ENCODE measurements at places on chromosomes 5 and 9. TPM values are rescaled to one million over a fixed set of nuclear protein-coding genes. Genes with fewer than 3 reads are reported as not detected.

Gene CCNB1
- 3.3 TPM for total RNA-seq

- no peak for DNase-seq
Observed at GRCh38 chr5:151006704-151007334, 13.6 kb upstream of the GPX3 start.

Gene PFN3
- total RNA-seq, result not detected

DNA sequence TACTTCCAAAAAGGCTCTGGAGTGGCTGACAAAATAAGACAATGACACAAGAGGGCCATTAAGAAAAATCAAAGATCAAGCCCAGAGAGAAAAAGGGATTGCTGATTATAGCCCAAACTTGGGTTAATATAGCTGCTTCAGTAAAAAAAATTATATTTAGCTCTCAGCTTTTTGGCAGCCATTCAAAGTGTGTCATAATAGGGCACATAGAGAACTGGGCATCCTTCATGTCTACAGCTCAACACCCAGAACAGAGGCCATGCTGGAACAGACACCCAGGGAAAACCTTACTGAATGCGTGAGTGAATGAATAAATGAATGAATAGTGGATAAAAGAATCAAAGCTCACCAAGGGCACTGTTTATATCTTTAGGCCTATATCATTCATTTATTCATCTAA, 110.1 kb downstream of the SLIT3 start:
- no peak for DNase-seq

Gene ZDHHC11B
- total RNA-seq, result 1.9 TPM

- DNase-seq, result no peak
Observed at GRCh38 chr5:65766175-65766574, 44.2 kb downstream of the NLN start.

- no peak for DNase-seq
Observed at GRCh38 chr5:119532637-119533036, 80.3 kb downstream of the HSD17B4 start.

Gene S1PR3
- 16.9 TPM for total RNA-seq

DNA sequence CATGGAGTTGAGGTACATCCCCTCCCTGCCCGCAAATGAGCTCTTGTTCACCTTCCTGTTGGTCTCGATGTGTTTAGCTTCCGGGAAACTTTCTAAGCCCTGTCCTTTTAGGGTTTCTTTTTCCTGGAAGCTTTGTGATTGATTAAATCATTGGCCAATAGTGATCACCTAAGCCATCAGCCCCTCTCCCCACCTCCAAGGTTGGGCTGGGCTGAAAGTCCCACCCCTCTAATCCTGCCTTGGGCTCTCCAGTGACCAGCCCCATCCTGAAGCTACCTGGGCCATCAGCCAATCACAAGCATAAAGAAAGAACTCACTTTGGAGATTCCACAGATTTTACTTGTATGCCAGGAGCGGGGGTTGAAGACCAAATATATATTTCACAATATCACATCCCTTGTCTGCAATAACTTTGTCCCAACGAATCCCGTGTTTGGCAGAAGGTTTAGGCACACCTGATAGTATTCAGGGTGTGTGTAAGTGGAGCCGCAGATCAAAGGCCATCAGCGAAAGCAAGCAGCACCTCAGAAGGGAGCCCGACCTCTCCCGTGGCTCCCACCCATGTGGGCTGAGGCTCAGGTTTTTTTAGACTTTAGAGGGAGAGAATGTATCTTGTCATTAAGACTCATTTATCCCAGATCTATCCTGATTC, 20.4 kb downstream of the ROPN1L start:
- DNase-seq, result no peak

DNA sequence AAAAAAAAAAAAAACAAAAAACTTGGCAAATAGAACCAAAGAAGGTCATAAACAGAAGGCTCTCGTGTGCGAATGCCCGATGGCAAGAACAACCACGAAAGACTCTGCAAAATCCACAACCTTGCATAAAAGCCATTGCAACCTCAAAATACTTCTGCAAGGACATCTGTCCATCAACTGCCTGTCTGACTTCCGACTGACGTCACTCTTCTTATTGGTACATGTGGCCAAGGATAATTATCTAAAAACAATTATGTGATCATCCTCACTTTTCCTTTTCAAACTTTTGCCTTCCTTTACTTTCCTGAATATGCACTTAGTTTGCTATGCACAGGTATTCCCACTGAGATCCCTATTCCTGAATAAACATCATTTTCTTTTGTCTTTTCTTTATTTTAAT, 29.2 kb upstream of the DNAH5 start:
- DNase-seq, result no peak

GRCh38 chr9:81822967-81823366, 105.3 kb upstream of the SPATA31D4 start:
- DNase-seq, result no peak

- peak; percentile 33 for DNase-seq
Observed at GRCh38 chr9:123420592-123421111, 64.7 kb downstream of the CRB2 start.

DNA sequence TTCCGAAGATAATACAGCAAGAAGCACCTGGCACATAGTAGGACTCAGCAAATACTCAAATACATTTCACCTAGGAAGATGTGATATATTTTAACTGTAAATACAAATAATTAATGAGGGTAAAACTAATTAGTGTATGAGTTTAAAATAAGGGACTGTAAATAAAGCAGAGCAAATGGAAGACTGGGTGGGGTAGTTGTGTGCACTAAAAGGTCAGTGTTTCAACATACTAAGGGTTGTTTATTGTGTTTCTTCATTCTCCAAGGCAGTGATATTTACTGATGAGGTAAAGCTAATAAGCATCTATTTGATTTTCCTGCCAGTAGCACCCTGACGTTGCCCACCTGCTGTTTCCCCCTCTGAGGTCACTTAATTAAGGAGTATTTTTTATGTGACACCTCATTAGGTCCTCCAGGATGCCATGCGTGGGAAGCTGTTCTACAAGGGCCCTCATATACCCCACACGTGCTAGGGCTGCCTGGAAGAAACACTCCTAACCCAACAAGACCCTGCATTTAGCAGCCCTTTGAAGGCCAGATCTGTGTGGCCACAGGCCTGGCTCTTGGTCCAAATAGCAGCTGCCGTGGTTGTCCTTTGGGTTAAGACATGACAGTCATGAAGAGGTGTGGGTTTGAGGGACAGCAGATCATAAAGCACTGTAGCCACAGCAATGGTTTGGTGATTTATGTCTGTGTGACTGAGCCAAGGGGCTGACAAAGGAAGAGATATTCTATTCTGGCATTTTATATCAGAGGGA, 97.5 kb upstream of the RPS23 start:
- DNase-seq, result no peak

DNA sequence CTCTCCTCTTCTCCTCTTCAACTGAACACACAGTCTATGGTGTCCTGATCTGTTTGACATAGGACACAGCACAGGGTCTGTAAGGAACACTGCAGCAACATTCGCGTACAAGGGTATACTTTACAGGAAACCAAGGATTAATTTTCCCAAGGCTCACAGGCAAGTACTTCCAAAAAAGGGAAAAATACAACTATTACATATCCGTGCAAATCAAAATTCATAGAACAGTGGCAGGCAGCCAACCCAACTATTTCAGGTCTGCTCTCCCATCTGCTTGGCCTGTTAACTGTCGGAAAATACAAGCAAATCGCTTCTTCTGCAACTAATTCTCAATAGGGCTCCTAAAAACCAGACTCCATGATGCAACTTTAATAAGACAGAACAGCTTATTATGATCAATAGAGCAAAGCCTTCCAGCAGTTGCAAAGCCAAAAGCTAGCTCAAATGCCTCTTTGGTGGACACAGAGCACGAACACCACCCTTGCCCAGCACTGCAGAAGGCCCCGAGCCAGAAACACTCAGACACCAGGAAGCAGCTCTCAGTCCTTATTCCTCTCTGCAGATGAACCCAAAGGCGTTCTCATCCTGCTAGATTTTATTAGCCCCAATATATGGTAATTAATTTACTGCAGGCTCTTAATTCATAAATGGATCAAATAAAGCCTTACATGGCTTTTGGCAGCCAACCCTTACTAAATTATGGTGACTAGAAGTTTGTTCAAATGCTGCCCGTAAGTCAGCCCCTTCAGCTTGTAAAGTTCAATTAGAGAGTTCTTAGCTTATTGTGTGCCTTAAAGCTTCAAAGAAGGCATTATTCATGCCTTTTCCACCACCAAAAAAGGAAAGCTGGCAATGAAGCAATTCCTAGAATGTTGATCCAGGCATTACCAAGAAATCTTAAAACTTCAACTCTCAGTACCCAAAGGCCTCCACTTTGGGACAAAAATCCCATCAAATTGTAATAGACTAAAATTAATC, 68.8 kb downstream of the ZNF608 start:
- no peak for DNase-seq

Gene NEURL1B
- total RNA-seq, result 53.7 TPM

Gene TIGD6
- total RNA-seq, result 8.2 TPM

DNA sequence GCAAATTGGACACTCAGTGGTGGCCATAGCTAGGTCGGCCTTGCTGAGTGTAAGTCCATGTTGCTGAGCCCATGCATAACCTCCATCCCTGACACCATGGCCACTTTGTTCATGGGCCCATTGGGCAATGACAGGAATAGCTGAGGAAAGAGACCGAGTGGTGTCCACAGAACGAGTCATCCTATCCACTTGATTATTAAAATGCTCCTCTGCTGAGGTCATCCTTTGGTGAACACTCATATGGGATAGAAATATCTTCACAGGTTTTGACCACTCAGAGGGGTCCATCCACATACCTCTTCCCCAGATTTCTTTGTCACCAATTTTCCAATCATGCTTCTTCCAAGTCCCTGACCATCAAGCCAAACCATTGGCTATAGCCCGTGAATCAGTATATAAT, 63.6 kb downstream of the PPIC start:
- DNase-seq, result no peak

Gene SLC27A6
- total RNA-seq, result 57.2 TPM

DNA sequence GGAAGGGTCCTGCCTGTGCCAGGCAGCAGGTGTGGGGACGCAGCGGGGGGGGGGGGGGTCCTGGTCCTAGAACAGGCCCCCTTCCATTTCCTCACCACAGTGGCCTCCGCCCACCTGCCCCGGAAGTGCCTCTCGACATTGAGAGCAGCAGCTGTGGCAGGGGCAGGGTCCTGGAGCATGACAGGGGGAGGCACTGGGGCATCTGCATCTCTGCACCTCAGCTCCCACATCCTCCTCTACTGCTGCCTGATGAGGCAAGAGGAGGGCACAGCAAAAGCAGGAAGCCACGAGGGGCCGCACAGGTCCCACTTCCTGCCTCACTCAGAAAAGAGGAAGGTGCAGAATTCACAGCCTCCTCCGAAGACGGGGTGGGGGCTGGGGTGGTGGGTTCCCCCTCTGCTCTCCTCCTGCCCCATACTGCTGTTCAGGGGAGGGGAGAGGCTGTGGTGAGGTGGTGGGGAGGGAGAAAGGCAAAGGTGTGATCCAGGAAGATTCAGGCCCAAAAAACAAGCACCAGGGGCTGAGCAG, 14.8 kb downstream of the AKNA start:
- DNase-seq, result no peak

DNA sequence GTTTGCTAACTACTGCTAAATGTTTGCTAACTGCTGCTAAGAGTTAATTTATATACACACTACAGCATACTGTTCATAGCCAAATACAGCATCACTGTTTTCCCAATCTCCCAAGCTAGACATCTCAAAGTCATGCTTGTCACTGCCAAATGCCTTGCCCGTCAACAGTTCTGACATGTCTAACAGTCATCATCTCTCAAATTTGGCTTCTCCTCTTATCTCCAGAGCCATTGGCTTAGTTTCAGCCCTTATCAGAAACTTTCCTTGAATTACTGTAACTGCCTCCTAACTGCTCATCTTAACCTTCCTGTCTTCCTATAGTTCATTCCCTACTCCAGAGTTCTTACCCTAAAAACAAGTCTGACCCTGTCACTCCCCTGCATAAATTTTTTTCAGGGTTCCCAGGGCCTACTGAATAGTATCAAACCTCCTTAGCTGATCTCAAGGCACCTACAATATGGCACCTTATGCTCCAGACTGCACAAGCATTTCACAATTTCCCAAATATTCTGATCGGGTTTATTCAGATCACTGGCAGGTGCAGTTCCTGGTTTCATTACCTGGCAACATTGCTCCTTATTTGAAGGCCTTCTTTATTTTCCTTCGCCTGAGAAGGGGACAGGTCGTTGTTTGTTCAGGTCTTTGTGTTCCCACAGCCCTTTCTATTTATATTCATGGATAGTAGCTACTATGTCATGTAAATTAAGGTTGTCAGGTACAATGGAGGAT, 55.9 kb upstream of the ANKRD55 start:
- DNase-seq, result no peak

DNA sequence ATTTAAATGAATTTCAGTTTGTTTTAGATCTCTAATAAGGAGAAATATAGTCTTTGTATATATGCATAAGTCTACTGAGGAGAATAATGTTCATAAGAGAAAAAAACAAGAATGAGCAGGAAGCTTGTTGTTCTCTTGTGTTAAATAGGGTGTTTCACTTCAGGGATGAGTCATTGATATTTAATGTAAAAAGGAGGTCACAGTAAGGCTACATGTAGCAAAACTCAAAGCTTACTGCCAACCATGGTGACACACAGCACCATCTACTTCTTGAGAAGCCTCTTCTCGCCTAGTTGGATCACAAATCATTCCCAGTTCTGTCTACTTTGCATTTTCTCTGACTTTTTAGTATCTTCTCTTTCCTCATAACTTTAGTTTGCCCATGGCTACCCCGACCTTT, 1466.0 kb upstream of the C9orf72 start:
- no peak for DNase-seq

DNA sequence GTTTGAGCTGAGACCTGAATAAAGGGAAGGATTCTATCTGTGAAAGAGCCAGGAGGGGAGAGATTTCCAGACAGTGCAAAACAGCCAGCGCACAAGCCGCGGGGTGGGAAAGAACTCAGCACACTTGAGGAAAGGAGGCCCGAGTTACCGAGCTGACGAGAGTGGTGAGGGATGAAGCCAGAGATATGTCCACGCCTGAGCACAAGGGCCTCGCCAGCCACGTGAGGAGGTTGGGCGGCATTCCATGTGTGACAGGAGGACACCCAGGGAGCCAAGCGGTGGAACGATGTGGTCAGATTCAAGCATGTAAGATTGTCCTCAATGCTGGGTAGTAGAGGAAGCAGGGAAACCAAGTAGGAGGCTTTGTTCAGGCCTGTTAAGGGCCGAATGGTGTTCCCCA, 17.0 kb upstream of the SFXN1 start:
- no peak for DNase-seq

DNA sequence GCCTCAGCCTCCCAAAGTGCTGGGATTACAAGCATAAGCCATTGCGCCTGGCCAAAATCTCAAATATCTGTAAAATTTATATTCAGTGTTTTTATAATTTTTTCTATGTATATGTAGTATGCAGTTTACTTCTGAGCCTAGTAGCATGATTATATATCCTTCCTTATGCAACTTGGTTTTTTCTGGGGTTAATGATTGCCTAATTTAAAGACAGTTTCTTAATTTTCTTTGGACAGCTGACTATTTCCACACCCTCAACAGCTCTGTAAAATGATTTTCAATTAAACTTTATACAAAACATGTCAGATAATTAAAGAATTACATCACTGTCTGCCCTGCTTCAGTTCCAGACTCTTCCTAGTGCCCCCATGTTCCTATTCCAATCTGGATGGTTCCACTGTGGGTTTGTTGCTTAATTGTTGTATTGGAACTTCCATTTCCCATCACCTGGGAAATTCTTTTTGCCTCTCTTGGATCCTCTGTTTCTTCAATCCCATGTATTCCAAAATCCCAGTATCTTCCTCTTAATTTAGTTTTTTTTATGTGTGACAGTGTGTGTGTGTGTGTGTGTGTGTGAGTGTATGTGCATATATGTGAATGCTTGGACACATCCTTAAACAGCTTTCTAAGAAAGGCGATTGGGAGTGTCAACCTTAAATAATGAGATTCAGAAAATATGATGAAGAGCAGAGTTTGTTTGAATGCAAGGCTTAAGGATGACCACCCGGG, 53.2 kb downstream of the C5orf22 start:
- no peak for DNase-seq

Gene WDR31
- total RNA-seq, result 4.6 TPM

- DNase-seq, result no peak
Observed at GRCh38 chr9:113221800-113222481, 597 bp downstream of the SLC31A1 start.

All from sciatic nerve (tissue), 2 donors.